Vagina (tissue), 2 donors: ENCODE measurements at places on chromosomes 6 and 20. TPM values are rescaled to one million over a fixed set of nuclear protein-coding genes. Genes with fewer than 3 reads are reported as not detected.

DNA sequence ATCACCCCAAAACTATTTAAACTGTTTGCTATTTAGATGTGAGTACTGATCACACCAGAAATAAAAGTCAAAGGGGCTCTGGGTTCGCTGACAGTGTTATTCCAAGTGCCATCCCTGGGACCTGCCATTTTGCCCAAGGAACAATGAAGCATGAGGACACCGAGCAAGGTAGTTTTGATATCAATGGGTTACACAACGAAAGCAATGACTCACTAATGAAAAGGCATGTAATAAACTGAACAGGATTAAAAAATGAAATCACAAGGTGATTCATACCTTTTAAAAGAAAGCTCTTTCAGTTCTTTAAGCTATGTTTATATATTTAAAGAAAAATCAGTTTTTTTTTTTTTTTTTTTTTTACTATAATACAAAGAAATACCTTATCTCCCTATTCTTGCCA, 102.0 kb downstream of the HS3ST5 start:
- DNase-seq, result no peak

DNA sequence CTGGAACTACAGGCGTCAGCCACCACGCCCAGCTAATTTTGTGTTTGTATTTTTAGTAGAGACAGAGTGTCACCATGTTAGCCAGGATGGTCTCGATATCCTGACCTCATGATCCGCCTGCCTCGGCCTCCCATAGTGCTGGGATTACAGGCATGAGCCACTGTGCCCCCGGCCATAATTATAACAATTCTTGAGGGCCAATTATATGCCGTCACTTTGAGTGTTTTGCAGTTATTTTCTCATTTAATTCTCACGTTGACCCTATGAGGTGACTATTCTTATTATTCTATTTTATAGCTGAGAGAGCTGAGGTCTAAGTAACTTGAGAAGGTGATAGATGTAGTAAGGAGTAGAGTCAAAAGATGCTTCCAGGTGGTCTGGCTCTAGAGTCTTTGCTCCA, 13.0 kb downstream of the MYO6 start:
- DNase-seq, result no peak

- no peak for DNase-seq
Measured at GRCh38 chr20:59221707-59222252, 58.2 kb downstream of the ZNF831 start.

GRCh38 chr20:46192376-46192944, 74.3 kb downstream of the CD40 start:
- no peak for DNase-seq

- DNase-seq, result no peak
Measured at GRCh38 chr6:8828376-8828775, 393.0 kb upstream of the SLC35B3 start.

GRCh38 chr20:24339210-24339641, 130.2 kb upstream of the SYNDIG1 start:
- DNase-seq, result no peak

DNA sequence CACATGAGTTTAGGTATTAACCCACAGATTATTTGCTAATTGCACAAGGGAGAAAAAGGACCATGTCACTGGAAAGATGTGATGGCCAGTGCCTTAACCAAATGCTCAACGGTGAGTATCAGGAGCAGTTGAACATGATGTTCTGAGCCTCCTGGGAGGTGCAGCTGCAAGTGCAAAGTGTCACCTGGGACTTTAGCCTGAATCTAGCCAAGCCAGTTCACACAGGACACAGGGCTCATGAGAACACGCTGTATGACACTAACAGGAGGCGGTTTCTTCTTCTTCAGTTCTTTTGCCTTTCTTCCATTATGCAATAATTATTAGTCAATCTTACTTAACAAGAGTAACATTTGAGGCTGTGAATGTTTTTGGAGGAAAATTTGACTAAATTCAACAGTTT, 225.3 kb downstream of the THBS2 start:
- no peak for DNase-seq

DNA sequence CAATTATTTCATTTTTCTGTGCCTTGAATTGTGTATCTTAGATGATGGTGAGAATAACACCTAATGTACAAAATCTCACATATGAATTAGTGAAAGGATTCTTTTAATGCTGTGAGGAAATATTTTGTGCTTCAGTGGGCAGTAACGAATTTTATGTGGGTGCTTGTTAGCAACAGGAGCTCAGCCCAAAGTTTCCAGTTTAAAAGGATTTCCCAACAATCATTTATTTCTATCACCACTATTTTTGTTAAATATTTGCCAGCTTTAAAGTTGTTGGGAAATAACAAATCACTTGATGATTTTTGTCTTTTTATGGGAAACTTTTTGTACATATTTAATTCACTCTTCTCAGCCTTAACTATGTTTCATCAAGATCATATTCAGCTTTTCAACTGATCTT, 111.8 kb downstream of the QKI start:
- no peak for DNase-seq

DNA sequence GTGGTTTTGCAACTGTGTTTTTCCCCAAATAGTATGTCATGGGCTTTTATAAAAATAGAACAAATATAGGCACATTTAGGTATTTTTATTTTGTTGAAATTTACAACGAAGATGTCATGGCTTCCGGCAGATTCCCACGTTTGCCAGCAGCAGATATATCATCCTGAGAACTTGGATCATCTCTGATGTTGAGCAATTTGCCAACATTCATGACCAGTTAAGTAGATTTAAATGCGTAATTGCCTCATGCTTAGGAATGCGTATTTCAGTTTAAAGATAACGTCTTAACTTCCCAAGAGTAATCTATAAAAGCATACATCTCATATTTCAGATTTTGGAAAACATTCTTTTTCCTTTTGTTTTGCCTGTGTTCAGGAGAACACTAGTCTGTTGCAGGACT, 457.8 kb downstream of the QKI start:
- DNase-seq, result no peak

DNA sequence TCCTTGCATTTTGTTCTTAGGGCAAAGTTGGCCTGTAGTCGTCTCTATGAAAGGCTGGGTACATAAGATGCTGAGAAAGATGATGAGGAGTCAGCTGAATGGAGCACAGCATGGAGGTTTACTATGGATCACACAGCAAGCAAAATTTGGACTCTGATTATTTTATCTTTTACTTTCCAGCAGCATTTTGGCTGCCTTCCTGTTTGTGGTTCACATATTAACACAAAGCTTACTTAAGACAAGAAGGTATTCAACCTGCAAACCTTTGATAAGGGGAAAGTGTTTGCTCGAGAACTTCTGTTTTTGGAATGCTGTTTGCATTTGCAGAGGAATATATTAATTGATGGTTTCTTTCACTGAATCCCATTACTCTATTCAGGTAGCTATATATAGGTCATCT, 103.1 kb upstream of the ENPP5 start:
- DNase-seq, result no peak

GRCh38 chr6:149965194-149966020, 1.7 kb downstream of the ULBP1 start:
- DNase-seq, result peak; percentile 78

GRCh38 chr6:18343741-18344140, 43.4 kb upstream of the RNF144B start:
- no peak for DNase-seq

DNA sequence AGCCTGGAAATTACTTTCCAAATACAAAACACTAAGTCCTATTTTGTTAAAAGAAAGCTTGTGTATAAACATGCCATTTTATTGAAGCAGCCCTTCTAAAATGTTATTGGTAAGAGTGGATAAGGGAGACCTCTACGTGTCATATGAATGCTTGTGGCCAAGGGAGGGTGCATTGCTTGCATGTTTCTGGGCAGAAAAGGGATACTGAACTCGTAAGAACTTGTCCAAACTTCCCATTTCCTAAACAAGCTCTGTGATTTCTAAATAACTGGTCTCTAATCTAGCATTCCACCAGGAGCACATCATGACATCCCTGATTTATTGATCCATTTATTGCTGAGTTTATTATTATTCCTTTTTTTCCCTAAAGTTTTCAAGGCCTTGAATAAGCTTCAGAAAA, 474.1 kb downstream of the CD109 start:
- DNase-seq, result no peak

DNA sequence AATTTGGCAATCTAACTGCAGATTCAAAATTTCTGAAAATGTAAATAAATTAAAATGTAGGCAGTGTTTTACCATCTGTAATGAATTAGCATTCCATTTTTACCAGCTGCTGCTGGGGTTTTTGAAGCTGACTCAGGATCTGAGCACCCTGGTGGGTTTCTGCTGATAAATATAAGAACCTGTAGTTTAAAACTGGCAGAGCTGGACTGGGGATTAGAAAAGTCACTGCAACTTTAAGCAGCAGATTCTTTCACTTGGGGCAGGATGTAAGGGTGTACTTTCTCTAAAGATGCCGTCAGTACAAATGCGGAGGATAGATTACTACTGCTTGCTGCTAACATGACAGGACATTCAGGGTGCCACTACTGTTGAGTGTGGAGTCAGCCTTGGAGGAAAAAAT, 341.8 kb downstream of the CDKAL1 start:
- DNase-seq, result no peak

- peak; percentile 6 for DNase-seq
Measured at GRCh38 chr6:118764766-118765165, 113.4 kb upstream of the CEP85L start.

DNA sequence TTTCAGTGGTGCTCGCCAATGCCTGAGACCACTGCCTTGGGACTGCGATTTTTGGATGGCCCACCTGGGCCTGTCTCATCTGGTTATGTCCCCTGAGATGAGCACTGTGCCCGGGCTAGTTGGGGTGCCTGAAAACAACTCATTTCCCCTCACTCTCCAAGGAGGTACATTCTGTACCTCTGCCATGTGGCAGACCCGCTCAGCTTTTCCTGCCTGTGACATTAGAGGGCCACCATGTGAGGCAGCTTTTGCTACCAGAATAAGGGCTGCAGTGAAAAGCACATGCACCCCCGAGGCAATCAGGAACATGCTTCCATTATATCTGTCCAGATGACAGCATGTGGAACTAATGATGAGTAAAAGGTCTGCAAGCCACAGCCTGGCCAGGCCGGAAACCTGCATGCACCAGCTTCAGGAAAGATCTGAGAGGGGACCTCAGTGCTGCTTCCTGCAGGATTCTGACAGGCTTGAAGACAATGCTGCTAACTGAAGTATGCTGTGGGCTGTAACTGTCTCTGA, 11.3 kb upstream of the SRSF6 start:
- DNase-seq, result no peak

DNA sequence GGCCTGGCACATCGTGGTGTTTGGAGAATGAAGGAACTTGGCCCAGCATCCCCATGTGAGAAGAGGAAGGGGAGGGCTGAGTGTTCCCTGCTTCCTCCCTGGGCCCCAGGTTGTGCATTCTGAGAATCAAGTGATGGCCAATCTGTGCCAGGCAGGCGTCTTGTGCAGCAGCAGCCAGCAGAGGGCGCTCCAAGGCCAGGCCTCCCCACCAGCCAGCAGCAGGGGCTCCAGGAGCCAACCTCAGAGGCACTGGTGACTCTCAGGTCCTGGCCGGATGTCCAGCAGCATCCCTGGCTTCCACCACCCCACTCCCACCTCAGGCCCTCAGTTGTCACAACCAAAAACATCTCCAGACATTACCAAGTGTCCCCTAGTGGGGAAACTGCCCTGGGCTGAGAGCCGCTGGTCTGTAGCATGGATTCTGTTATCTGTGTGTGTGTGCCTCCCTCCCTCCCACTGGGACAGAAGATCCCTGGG, 192.0 kb downstream of the PREX1 start:
- DNase-seq, result no peak

- no peak for DNase-seq
Measured at GRCh38 chr6:25165177-25165576, 114.0 kb upstream of the CARMIL1 start.

DNA sequence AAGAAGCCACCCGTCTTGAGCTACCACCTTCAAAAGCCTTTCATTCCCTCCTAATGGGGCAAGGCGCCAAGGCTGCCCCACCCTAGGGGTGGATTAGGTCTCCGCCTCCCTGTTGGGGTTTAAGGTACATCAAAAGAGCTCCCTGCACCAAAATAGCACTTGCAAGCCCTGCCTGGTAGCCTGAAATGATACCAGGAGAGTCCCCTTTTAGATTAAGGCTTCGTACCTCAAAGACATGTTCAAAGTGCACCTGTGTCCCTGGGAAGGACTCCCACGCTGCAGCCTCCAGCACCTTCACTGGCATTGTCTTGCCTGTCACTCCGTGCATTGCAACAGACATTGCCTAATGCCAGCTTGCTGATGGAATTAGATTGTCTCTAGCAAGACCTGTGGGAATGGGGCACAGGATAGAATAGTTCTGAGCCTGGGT, 15.7 kb upstream of the CDKN1A start:
- DNase-seq, result no peak

GRCh38 chr6:48067886-48068277, 43.1 kb downstream of the PTCHD4 start:
- no peak for DNase-seq

GRCh38 chr20:62557999-62558408, 82.2 kb upstream of the GATA5 start:
- no peak for DNase-seq

DNA sequence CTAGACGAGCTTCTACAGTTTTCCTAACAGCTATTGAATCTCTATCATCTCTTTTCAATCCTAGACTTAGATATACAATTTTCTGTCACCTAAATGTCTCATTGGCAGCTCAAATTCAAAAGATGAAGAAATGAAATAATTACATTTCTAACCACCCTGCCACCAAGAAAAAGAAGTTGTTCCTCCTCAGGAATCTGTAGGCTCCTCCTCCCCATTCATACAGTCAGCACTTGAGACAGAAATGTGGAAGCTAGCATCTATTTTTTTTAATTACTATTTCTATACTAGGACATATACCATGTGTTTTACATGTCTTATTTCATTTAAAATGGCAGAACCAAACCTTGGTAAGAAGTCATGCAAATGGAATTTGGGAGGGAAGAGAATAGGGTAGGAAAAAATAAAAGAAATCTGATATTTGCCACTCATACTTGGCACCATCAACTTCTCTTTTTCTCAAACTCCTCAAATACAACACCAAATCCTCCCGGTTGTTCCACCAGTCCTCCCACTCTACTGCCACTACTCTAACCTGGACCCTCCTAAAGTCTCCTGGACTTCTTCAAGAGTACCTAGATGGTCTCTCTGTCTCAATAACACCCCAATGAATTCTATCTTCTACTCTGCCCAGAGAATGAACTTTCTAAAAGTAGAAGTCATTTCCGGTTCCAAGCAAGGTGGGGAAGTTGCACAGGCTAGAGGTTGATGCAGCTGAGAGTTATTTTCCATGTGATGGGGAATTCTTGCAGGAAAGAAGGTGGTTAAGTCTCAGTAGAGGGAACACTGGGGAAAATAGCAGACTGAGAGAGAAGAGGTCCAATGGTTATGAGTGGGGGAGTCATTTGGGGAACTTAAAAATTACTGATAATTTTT, 54.1 kb downstream of the ATXN1 start:
- DNase-seq, result no peak

GRCh38 chr6:144194293-144194810, 44.0 kb downstream of the STX11 start:
- DNase-seq, result no peak

MLIP gene
- total RNA-seq, result not detected

GGTLC1 gene
- total RNA-seq, result not detected

ZKSCAN4 gene
- 5.9 TPM for total RNA-seq

CDH22 gene
- total RNA-seq, result 1.7 TPM

SYNE1 gene
- total RNA-seq, result 81.5 TPM

PKIB gene
- total RNA-seq, result 2.7 TPM

THBD gene
- total RNA-seq, result 76.9 TPM

MAFB gene
- 80.5 TPM for total RNA-seq

GPSM3 gene
- 16.2 TPM for total RNA-seq

C20orf144 gene
- total RNA-seq, result not detected

DOP1A gene
- 33.1 TPM for total RNA-seq

SLX4IP gene
- total RNA-seq, result 4.9 TPM

SLC22A1 gene
- total RNA-seq, result 1.2 TPM

OVOL2 gene
- 9.3 TPM for total RNA-seq

ABHD16B gene
- not detected for total RNA-seq

CD93 gene
- total RNA-seq, result 45.4 TPM
